NCI-H2107 (cell line): ENCODE measurements at places on chromosomes 5 and 9.

DNA sequence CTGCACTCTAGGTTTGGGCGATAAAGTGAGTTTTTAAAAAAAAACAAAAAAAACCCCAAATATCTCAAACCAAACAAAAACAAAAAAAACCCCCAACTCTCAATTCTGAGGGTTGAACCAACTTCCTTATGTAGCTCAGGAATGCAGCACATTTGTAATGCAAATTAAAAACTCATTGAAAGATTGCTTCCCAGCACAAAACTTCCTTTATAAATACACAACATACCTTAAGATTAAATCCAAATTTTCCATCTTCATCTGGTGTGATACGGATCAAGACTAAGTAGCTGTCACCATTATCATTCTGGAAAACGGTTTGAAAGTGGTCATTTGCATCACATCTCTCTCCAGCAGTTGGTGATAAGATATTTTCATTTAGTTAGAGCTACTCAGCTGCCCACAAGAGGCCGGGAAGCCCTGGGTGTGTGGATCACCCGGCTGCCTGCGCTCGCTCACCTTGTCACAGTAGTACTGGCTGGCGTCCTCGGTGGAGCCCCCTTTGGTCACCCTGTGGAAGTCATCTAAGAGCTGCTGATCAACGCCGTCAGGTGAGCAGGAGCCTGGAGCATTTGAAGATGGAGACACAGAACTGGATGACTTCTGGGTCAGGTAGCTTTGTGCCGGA lies 88.2 kb downstream of the PTPN3 start:
- DNase-seq, result no peak

- DNase-seq, result no peak
Measured at GRCh38 chr5:170173227-170173626, 59.6 kb upstream of the C5orf58 start.

- DNase-seq, result no peak
Measured at GRCh38 chr5:74938250-74938933, 72.2 kb upstream of the FAM169A start.

GRCh38 chr9:15225564-15226126 lies 81.4 kb downstream of the TTC39B start:
- no peak for DNase-seq

- DNase-seq, result no peak
Measured at GRCh38 chr5:39422036-39422606, 2.7 kb downstream of the DAB2 start.

DNA sequence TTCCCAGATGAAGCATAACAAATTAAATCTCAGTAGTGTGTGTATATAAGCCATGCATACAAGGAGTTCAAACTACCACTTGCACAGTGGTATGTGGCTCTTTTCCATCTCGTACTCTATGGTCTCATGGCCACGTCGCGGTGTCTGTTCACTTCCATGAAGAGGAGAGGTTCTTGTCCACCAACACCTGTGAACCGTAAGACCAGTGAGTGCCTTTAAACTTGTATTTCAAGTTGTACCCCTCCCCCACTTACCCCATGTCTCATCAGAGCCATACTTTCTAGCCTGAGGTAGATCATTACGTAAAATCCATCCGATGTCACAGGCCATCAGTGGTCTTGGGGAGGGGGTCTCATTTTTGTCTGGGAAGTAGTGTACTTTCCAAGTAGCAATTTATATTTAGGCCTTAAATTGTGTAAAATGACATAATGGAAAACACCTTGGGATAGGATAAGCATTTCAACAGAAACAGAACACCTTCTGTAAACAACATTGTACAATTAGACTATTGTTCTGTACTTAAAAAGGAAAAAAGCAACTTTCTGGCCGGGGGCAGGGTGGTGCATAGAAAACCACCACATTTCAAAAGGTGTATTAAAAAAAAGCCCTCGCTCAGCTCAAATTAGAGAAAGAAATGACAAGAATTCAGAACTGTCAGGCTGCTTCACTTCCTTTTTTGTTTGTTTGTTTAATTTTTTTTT lies 163.0 kb downstream of the SMARCA2 start:
- no peak for DNase-seq

- DNase-seq, result no peak
Measured at GRCh38 chr9:105683688-105684275, 10.6 kb upstream of the TMEM38B start.

- no peak for DNase-seq
Measured at GRCh38 chr9:136779808-136780207, 11.3 kb upstream of the TMEM141 start.

DNA sequence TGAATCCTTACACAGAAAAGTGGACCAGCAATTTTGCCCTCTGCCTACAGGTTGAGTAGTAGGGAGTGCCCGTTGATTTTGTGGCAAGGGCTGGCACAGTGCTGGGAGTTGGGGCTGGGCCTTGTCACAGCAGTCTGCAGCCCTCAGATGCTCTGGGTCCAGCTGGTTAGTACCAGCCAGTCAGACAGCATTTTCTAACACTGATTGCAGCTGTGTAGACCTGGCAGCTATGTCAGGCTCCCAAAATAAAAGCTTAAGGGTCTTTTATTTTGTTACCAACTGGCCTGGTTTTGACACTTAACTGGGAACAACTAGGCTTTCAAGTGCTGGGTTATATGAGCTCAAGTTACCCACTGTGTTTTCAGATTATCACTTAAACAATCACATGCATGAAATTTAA lies 57.7 kb downstream of the MAT2B start:
- peak; percentile 9 for DNase-seq

- no peak for DNase-seq
Measured at GRCh38 chr5:172642486-172642885, 1.4 kb downstream of the NEURL1B start.
